ENCODE measurements at places on chromosomes 2 and 18.

DNA sequence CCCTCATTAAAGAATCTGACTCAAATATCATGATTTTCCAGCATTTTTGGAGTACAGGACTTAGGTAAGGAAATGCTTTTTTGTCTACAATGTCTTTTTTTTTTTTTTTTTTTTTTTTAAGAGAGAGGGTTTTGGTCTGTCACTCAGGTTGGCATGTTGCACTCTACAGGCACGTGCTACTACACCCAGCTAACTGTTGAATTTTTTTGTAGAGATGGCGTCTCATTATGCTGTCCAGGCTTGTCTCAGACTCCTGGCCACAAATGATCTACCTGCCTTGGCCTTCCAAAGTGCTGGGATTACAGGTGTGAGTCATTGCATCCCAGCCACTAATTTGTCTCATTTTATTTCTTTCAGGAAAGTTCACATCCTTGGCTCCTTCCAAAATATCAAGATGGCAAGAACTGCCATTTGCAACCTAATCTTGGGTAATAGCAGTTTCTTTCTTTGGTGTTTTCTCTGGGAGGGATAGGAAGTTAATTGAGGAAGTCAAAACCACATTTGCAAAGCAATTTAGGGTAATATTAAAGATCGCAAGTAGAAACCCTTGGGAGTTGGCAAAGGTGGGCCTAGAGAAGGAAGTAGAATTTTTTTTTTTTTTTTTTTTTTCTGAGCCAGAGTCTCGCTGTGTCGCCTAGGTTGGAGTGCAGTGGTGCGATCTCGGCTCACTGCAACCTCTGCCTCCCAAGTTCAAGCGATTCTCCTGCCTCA is 15.5 kb downstream of the PNO1 start:
- DNase-seq: no peak

- no peak for DNase-seq
Measured at GRCh38 chr2:188647430-188648070, 326.6 kb upstream of the COL3A1 start.

DNA sequence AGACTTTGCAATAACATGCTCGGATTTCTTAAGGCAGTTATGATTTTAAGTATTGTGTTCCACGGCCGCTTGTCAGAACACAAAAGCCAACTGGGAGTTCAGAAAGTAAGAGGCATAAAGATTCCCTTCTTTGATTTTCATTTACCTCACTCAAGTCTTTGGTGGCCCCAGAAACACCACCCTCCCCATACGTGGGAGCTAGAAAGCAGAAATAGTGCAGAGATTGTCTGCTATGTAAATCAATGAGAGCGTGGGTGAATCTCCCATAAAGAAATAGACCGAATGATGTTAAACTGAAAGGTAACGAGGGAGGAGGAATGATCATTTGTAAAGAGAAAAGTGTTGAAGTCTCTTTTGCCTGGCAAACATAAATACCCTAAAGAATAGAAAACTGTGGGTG is 322.1 kb upstream of the ETAA1 start:
- no peak for DNase-seq

DNA sequence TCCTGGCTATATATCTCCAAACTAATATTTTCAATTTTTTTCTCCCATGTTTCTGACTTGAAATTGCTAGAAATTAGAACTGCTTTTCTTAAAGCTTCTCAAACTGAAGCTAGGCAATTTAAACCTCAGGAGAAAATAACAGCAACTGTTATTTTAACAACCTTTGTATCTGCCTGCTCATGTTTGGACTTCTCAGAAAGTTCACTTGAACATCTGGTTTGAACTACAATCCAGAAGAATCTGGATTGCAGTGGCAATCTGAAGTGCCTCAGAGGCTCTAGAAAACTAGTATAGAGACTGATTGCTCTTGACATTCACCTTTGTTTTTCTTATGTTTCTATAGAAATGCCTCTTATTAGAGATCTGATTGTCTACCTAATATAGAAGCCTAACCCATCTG is 64.1 kb downstream of the STAT4 start:
- DNase-seq: no peak
